Sigmoid colon (tissue), 7 donors: ENCODE measurements at places on chromosomes 12 and 14. TPM values are rescaled to one million over a fixed set of nuclear protein-coding genes. Genes with fewer than 3 reads are reported as not detected.
A peak's percentile ranks its signal among the peaks of the same experiment; 100 is the strongest.

PPP4R4 gene
- 3.0 TPM for total RNA-seq

DNA sequence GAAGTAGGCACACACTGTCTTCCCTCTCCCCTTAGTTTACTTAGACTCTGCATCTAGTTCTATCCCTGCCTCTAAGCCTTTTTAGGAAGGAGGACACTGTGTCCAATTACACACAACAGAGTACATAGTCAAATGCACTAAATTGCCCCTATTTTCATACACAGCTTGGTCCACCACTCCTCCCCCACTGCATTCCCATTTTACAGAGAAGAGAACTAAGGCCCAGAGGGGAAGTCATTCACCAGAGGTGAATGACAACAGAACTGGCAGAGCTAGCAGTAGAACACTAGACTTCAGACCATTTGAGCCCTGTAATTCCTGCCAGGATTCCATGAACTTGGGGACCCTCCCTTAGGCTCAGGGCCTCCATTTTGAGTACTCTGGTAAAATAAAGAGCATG, 1.1 kb upstream of the JPH4 start:
- H3K27me3 ChIP-seq: peaks cover 67% of the 10 kb centered on the region
- no peak for DNase-seq
- no peak overlapping the region for H3K27ac ChIP-seq
- peaks cover 18% of the 10 kb centered on the region for H3K4me1 ChIP-seq
- H3K4me3 ChIP-seq: no peak overlapping the region

GRCh38 chr12:69623970-69624369, 13.3 kb upstream of the LRRC10 start:
- H3K4me1 ChIP-seq: no peaks in the 10 kb centered on the region
- H3K36me3 ChIP-seq: no peaks in the 10 kb centered on the region
- no peak for DNase-seq
- no peak overlapping the region for H3K27ac ChIP-seq
- H3K27me3 ChIP-seq: no peaks in the 10 kb centered on the region

DNA sequence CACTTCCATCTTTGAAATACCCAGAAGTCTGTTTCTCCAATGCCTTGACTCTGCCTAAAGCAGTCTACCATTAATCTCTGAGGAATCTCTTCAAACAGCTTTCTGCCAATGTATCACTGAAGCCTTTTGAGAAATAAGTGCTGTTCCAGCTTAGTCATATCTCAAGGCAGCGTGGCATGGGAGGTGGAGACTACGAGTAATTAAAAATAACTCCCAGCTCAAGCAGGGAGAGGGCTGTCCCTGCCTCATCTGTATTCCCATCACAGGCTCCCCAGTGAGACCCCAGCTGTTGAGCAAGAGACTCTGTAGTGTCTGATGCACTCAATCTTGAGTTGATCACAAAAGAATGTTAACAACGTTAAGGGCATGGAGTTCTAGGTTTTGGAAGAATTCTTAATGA, 700.6 kb downstream of the DIO2 start:
- H3K27ac ChIP-seq: no peak overlapping the region
- no peak for DNase-seq
- no peaks in the 10 kb centered on the region for H3K36me3 ChIP-seq

- H3K27ac ChIP-seq: peak overlapping the region; percentile 96
- H3K27me3 ChIP-seq: no peaks in the 10 kb centered on the region
- no peak overlapping the region for H3K4me3 ChIP-seq
- peaks cover 8% of the 10 kb centered on the region for H3K36me3 ChIP-seq
Measured at GRCh38 chr12:54277823-54278276, 2.1 kb downstream of the CBX5 start.

GRCh38 chr12:13937735-13938134, 43.7 kb downstream of the GRIN2B start:
- H3K36me3 ChIP-seq: no peaks in the 10 kb centered on the region
- H3K4me1 ChIP-seq: no peaks in the 10 kb centered on the region
- no peak overlapping the region for H3K4me3 ChIP-seq
- H3K27ac ChIP-seq: no peak overlapping the region

CAPZA3 gene
- total RNA-seq: not detected

DNA sequence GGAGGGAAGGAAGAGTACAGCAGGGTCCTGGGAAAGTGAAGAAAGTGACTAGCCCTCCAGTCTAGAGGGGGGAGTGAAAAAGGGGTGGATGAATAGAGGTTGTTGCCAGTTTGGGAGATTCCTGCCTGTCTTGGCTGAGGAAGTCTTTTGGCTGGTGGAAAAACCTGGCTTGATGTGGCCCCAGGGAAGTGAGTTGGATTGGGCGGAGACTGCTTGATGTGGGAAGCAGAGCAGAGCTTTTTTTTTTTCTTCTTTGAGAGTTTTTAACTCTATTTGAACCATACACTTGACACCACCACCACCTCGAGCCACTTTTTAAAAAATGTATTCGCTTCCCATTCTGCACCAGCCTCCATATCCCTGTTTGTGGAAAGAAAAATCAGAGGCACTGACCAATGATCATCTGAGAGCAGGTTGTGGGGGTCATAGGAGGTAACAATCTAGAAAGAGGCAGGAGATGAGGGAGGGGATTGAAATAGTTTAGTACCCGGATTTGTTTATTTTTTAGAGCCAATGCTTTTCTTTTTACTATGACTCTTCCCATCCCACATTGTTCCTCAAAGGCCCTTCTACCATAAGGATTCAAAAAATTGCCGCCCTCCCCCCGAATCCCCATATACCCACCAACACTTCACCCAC, 690 bp upstream of the DTX3 start:
- no peaks in the 10 kb centered on the region for H3K27me3 ChIP-seq
- peak overlapping the region; percentile 98 for H3K27ac ChIP-seq
- H3K36me3 ChIP-seq: peaks cover 30% of the 10 kb centered on the region
- DNase-seq: peak; percentile 90
- H3K4me1 ChIP-seq: peaks cover 24% of the 10 kb centered on the region

RNASE1 gene
- total RNA-seq: 495 TPM

DNA sequence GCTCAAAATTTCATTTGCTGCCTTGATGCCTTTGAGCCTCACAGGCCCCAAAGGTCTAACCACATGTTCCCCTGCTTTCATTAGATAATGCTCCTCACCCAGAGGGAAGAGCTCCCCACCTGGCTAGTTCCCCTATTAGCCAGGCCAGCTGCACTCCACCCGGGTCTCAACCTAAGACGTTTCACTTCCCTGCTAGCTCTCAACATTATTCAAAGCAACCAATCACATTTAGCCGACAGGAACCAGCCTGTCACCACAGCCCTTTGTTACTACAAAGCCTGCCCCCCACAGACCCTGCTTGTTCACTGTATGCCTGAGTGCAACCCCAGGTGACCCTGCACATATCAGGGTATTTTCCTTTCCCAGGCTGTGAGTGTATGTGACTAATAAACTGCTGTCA, 78.6 kb downstream of the SLC15A5 start:
- H3K4me1 ChIP-seq: no peaks in the 10 kb centered on the region
- H3K27me3 ChIP-seq: no peaks in the 10 kb centered on the region
- H3K36me3 ChIP-seq: no peaks in the 10 kb centered on the region

- no peaks in the 10 kb centered on the region for H3K36me3 ChIP-seq
- H3K27ac ChIP-seq: no peak overlapping the region
- H3K4me3 ChIP-seq: no peak overlapping the region
- H3K27me3 ChIP-seq: no peaks in the 10 kb centered on the region
- H3K4me1 ChIP-seq: no peaks in the 10 kb centered on the region
Measured at GRCh38 chr12:132458846-132459641, 30.9 kb upstream of the FBRSL1 start.
